ENCODE measurements at places on chromosomes 2 and 18. TPM values are rescaled to one million over a fixed set of nuclear protein-coding genes. Genes with fewer than 3 reads are reported as not detected.

- no peaks in the 10 kb centered on the region for H3K36me3 ChIP-seq
- no peak for DNase-seq
- H3K4me1 ChIP-seq, result no peaks in the 10 kb centered on the region
- H3K4me3 ChIP-seq, result no peak overlapping the region
Observed at GRCh38 chr2:152031747-152032306, 67.0 kb downstream of the CACNB4 start.

DNA sequence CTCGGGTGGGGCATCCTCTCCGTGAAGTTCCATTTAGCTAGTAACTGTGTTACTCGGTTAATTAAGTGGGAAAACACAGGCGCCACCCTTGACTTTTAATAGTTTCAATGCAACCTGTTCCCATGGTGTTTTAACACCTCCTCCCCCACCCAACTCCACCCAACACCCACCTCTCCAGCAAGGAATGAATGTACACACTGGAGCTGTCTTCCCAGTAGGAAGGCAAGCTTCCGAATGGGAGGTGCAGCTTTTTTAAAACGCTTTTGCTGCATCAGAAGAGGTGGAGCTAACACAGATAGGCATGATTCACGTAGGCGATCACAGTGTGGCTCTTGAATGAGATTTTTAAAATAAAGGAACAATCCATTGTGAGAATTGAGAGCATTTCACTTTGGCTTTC is 73.8 kb upstream of the AGAP1 start:
- peaks cover 5% of the 10 kb centered on the region for H3K27me3 ChIP-seq
- H3K4me1 ChIP-seq, result no peaks in the 10 kb centered on the region
- no peak overlapping the region for H3K27ac ChIP-seq
- no peak overlapping the region for H3K4me3 ChIP-seq
- DNase-seq, result no peak
- no peaks in the 10 kb centered on the region for H3K36me3 ChIP-seq

DNA sequence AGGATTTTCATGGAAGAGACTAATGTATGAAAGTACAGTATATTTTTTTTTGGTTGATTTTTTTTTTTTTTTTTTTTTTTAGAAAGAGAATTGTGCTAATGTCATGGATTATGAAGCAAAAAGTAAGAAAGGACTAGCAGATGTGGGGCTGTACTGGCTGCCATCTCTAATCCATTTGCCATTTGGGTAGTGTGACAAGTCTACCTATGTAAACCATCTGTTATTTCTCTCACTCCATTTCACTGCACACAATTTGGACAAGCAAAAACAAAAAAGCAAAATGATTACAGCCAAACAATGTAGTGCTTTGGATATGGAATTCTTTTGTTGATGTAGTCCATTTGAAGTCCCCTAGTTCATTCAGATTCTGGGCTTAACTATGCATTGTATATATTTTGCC is 1355.4 kb downstream of the LRP1B start:
- H3K4me3 ChIP-seq, result no peak overlapping the region
- H3K4me1 ChIP-seq, result no peaks in the 10 kb centered on the region
- H3K27ac ChIP-seq, result no peak overlapping the region

GRCh38 chr18:61274416-61274960 is 58.7 kb upstream of the CDH20 start:
- H3K36me3 ChIP-seq, result no peaks in the 10 kb centered on the region
- no peak for DNase-seq
- no peaks in the 10 kb centered on the region for H3K27me3 ChIP-seq
- no peak overlapping the region for H3K4me3 ChIP-seq

GRCh38 chr18:13477147-13477683 is 249.1 kb downstream of the FAM210A start:
- H3K27ac ChIP-seq, result no peak overlapping the region
- no peaks in the 10 kb centered on the region for H3K27me3 ChIP-seq
- H3K4me3 ChIP-seq, result no peak overlapping the region
- peaks cover 23% of the 10 kb centered on the region for H3K4me1 ChIP-seq
- no peak for DNase-seq

GRCh38 chr18:6057604-6058003 is 162.3 kb upstream of the TMEM200C start:
- H3K27ac ChIP-seq, result no peak overlapping the region
- H3K36me3 ChIP-seq, result no peaks in the 10 kb centered on the region
- H3K4me3 ChIP-seq, result no peak overlapping the region
- no peaks in the 10 kb centered on the region for H3K27me3 ChIP-seq
- DNase-seq, result no peak
- peaks cover 3% of the 10 kb centered on the region for H3K4me1 ChIP-seq

- H3K36me3 ChIP-seq, result no peaks in the 10 kb centered on the region
- no peaks in the 10 kb centered on the region for H3K4me1 ChIP-seq
- no peak overlapping the region for H3K4me3 ChIP-seq
- H3K27me3 ChIP-seq, result peaks cover 3% of the 10 kb centered on the region
- no peak for DNase-seq
Observed at GRCh38 chr18:49894517-49895226, 81.3 kb upstream of the ACAA2 start.

DNA sequence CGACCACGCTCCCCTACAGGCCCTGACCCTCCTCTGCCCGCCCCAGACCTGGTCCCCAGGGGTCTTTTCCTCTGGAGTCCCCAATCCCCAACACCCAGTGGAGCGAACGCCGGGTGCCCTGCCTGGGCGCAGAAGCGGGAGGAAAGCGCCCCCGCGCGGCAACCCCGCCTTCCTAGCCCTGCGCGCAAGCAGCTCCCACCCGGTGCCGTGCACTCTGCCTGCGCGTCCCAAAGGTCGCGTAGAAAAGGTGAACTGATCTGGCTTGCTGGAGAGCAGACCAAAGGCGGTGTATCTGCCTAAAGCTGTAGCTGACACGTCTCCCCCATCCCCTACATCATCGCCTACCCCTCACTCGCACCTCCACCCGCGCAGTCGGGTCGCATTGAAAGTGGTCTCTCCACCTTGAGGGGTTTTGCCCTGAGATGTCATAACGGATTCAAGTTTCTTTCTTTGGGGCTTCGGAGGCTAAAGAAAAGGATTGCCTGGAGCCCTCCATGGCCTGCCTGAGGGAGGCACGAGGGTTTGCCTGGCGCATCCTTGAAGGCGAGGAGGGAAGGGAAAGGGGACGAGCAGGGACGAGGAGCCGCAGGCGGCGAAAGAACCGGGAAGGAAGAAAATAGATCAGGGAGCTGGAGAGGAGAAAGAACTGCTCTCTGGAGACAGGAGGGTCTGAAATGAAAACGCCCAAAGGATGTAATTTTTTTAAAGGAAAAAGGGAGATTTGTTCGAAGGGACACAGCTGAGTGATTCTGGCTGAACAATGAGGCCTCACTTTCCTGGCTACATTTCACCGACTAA is 5.8 kb downstream of the GAD1 start:
- no peak overlapping the region for H3K27ac ChIP-seq
- H3K27me3 ChIP-seq, result peaks cover 98% of the 10 kb centered on the region
- no peaks in the 10 kb centered on the region for H3K36me3 ChIP-seq
- peaks cover 33% of the 10 kb centered on the region for H3K4me1 ChIP-seq
- H3K4me3 ChIP-seq, result peak overlapping the region; percentile 54

DNA sequence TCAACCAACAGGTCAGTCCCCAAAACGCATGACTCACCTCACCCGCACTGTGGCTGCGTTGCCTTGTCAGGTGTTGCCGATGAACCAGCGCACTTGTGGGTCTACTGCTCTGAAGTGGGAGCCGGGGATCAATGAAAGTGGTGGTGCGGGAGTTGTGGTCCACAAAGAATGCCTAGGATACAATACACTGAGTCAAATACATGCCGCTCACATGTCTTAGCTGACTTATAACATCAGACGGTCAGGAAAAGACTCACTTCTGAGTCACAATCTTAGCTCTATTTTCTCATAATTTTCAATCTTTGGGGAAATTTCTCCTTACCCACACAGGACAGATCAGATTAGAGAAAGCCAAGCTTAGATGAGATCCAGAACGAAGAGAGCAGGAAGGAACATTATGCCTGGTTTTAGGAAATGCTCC is 107.1 kb upstream of the STK17B start:
- no peak overlapping the region for H3K27ac ChIP-seq
- H3K4me3 ChIP-seq, result no peak overlapping the region
- peaks cover 48% of the 10 kb centered on the region for H3K4me1 ChIP-seq
- peaks cover 9% of the 10 kb centered on the region for H3K36me3 ChIP-seq
- no peak for DNase-seq
- no peaks in the 10 kb centered on the region for H3K27me3 ChIP-seq

GRCh38 chr2:205717999-205718398 is 35.7 kb downstream of the NRP2 start:
- H3K4me1 ChIP-seq, result peaks cover 14% of the 10 kb centered on the region
- H3K36me3 ChIP-seq, result no peaks in the 10 kb centered on the region
- no peak for DNase-seq
- H3K27me3 ChIP-seq, result peaks cover 24% of the 10 kb centered on the region

- no peak for DNase-seq
- H3K27me3 ChIP-seq, result peaks cover 25% of the 10 kb centered on the region
- no peak overlapping the region for H3K4me3 ChIP-seq
- no peaks in the 10 kb centered on the region for H3K36me3 ChIP-seq
- no peak overlapping the region for H3K27ac ChIP-seq
Observed at GRCh38 chr2:217263756-217264155, 403.9 kb upstream of the TNP1 start.

DNA sequence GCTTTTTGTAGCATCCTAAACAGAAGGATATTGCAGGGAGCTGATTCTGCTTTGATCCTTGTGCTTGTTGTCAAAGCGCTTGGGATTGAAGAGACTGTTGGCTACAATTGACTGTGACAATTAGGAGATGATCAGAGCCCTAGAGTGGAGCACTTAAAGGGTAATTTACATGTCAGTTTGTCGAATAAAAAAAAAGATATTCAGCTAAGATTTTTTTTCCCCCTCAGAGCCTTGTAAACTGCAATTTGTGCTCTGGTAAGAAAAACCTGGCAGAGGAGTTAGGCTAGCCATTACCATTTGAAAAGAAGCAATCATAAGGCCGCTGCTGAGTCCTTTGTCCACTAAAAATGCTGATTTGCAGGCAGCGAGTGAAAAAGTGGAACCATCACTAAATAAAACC is 47.8 kb upstream of the ZEB2 start:
- peaks cover 3% of the 10 kb centered on the region for H3K27me3 ChIP-seq
- H3K36me3 ChIP-seq, result no peaks in the 10 kb centered on the region
- no peak overlapping the region for H3K27ac ChIP-seq
- peaks cover 8% of the 10 kb centered on the region for H3K4me1 ChIP-seq
- no peak overlapping the region for H3K4me3 ChIP-seq

LAPTM4A gene
- 20.9 TPM for total RNA-seq

GPR45 gene
- not detected for total RNA-seq

GREB1 gene
- total RNA-seq, result 0.52 TPM

SESTD1 gene
- total RNA-seq, result 4.4 TPM

CFAP221 gene
- not detected for total RNA-seq

GPR75 gene
- total RNA-seq, result 1.4 TPM

TSGA10 gene
- total RNA-seq, result 7.5 TPM

Measured in activated naive CD8-positive, alpha-beta T cell treated with anti-CD3 and anti-CD28 coated beads for 36 hours (primary cell).